Uterine smooth muscle cell (primary cell): ENCODE measurements at places on chromosomes 11 and 22. TPM values are rescaled to one million over a fixed set of nuclear protein-coding genes. Genes with fewer than 3 reads are reported as not detected.

MMP8 gene
- total RNA-seq: 0.11 TPM in 1 of 2 replicates, not detected in the other

LMO1 gene
- not detected in 2 replicates for total RNA-seq

PTGDR2 gene
- 0.11 and 0.12 TPM in 2 replicates for total RNA-seq

GP1BB gene
- total RNA-seq: 0.89 and 2.7 TPM in 2 replicates

OR8A1 gene
- not detected in 2 replicates for total RNA-seq

TBX10 gene
- not detected in 2 replicates for total RNA-seq

IL18 gene
- 2.0 and 2.3 TPM in 2 replicates for total RNA-seq

ISX gene
- not detected in 2 replicates for total RNA-seq

DYNC2H1 gene
- total RNA-seq: 69.8 and 91.6 TPM in 2 replicates
